Osteoblast (primary cell): ENCODE measurements at places on chromosomes 7 and 10. TPM values are rescaled to one million over a fixed set of nuclear protein-coding genes. Genes with fewer than 3 reads are reported as not detected.

Gene AKR1C4
- not detected in 2 replicates for total RNA-seq

Gene CEP41
- 9.1 and 9.8 TPM in 2 replicates for total RNA-seq

Gene HMX3
- total RNA-seq, result not detected in 2 replicates

Gene PLA2G12B
- not detected in 2 replicates for total RNA-seq

Gene CHST3
- total RNA-seq, result 39.5 and 43.1 TPM in 2 replicates

Gene ELN
- total RNA-seq, result 69.1 and 113 TPM in 2 replicates

Gene LLCFC1
- not detected in 2 replicates for total RNA-seq

Gene VPS50
- total RNA-seq, result 34.4 and 40.4 TPM in 2 replicates

Gene MYOZ1
- total RNA-seq, result not detected in 2 replicates

Gene TCAF2
- 1.8 and 2.5 TPM in 2 replicates for total RNA-seq

Gene DNAJC12
- total RNA-seq, result 4.0 and 6.2 TPM in 2 replicates

Gene CPA1
- total RNA-seq, result 1.1 TPM in 1 of 2 replicates, not detected in the other

Gene RBP4
- 2.1 and 3.3 TPM in 2 replicates for total RNA-seq

Gene SSC4D
- total RNA-seq, result 0.88 and 1.1 TPM in 2 replicates

Gene NPSR1
- total RNA-seq, result not detected in 2 replicates

Gene ANKRD61
- total RNA-seq, result not detected in 2 replicates

Gene XRCC2
- total RNA-seq, result 0.72 and 1.2 TPM in 2 replicates

Gene FAM204A
- 75.7 and 85.8 TPM in 2 replicates for total RNA-seq

Gene TMEM72
- total RNA-seq, result not detected in 2 replicates

Gene TUBAL3
- not detected in 2 replicates for total RNA-seq

Gene FAM3C
- 65.5 and 67.2 TPM in 2 replicates for total RNA-seq

Gene STAG3
- total RNA-seq, result 0.59 and 1.4 TPM in 2 replicates

Gene TSPAN12
- 0.59 and 1.8 TPM in 2 replicates for total RNA-seq

Gene BUB3
- 107 and 109 TPM in 2 replicates for total RNA-seq

Gene PAX4
- not detected in 2 replicates for total RNA-seq

Gene NANOS1
- 1.1 and 1.2 TPM in 2 replicates for total RNA-seq

Gene TBXAS1
- total RNA-seq, result 0.59 and 0.72 TPM in 2 replicates

Gene ZNHIT1
- total RNA-seq, result 64.4 and 66.0 TPM in 2 replicates

Gene FAM180A
- 23.5 and 28.9 TPM in 2 replicates for total RNA-seq

Gene GIMAP1
- not detected in 2 replicates for total RNA-seq

Gene HOXA13
- total RNA-seq, result 6.2 and 8.0 TPM in 2 replicates

Gene PPP1R17
- total RNA-seq, result not detected in 2 replicates

Gene EPO
- total RNA-seq, result not detected in 2 replicates

Gene SPDYE8
- not detected in 2 replicates for total RNA-seq

Gene MMP21
- total RNA-seq, result not detected in 2 replicates

Gene NAT16
- not detected in 2 replicates for total RNA-seq

Gene FXYD4
- not detected in 2 replicates for total RNA-seq

Gene CNPY1
- total RNA-seq, result not detected in 2 replicates

Gene DYDC2
- total RNA-seq, result not detected in 2 replicates

Gene MMD2
- total RNA-seq, result not detected in 2 replicates

Gene ATOH7
- total RNA-seq, result under 0.01 TPM in 1 of 2 replicates, not detected in the other

Gene CALML3
- not detected in 2 replicates for total RNA-seq

Gene PNLIPRP3
- total RNA-seq, result 0.59 and 0.72 TPM in 2 replicates

Gene FAM171A1
- 25.0 and 28.9 TPM in 2 replicates for total RNA-seq

Gene RELN
- 0.29 and 0.36 TPM in 2 replicates for total RNA-seq

Gene NKX1-2
- total RNA-seq, result not detected in 2 replicates

Gene CDC14C
- total RNA-seq, result 0.29 TPM in 1 of 2 replicates, not detected in the other

Gene FEZF1
- not detected in 2 replicates for total RNA-seq

Gene LRMDA
- 17.1 and 18.5 TPM in 2 replicates for total RNA-seq

Gene ADCY1
- 0.59 and 1.1 TPM in 2 replicates for total RNA-seq

Gene SCART1
- 5.1 and 5.6 TPM in 2 replicates for total RNA-seq

Gene PRKCQ
- not detected in 2 replicates for total RNA-seq

Gene FBXL13
- 2.1 and 2.2 TPM in 2 replicates for total RNA-seq

Gene MBL2
- total RNA-seq, result under 0.01 TPM in 2 replicates

Gene HTR5A
- total RNA-seq, result not detected in 2 replicates

Gene CLRN3
- total RNA-seq, result not detected in 2 replicates
